ENCODE measurements at places on chromosomes 2 and 18.
A peak's percentile ranks its signal among the peaks of the same experiment; 100 is the strongest.

DNA sequence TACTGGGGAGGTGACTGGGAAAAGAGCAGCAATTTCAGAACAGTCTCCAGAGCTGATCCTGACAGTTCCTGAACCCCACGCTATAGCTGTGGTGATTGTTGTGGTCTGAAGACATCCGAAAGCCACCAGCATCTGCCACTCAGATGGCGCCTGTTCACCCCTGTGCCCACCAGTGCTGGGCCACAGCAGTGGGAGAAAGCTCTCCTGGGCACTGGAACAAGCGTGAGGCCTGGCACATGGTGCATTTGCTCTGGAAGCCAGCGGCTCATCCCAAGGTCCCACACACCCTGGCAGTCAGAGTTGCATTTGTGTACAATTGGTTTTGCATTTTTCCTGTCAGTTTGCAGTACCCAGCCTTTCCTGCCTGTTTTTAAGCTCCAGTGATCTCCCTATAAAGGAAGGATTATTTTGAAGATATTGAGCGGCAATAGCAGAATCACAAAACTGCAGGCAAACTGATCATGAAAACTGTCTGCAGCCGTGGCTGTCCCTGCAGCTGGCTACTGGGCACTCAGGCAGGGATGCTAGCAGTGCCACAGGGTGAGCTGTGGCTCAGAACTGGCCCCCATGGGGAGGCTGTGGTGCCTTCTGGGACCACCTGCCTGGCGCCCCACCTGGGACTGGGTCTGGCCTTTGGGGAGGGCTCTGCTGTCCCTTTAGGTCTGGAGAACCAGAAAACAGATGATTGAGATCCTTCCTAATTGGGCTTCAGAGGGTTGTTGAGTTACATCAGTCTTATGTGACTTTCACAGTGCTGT is 30.1 kb downstream of the IMPA2 start:
- DNase-seq, result no peak

DNA sequence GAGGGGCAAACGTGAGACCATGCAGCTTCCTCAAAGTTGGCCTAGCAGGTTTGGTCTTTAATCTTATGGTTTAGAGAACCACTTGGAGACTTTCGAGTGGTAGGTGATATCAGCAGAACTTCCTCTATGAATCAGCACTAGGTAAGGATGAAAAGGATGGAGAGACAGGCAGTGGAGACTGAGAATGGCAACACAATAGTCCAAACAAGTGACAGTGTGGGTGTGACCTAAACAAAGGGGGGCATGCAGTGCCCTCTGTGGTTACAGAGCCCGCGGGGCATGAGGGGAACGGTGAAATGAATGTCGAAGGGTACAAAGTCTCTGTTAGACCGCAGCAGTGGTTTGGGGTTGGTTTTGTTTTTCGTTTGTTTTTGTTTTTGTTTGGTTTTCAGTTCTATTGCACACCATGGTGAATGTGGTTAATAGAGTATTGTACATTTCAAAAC is 143.9 kb downstream of the L3MBTL4 start:
- no peak for DNase-seq

DNA sequence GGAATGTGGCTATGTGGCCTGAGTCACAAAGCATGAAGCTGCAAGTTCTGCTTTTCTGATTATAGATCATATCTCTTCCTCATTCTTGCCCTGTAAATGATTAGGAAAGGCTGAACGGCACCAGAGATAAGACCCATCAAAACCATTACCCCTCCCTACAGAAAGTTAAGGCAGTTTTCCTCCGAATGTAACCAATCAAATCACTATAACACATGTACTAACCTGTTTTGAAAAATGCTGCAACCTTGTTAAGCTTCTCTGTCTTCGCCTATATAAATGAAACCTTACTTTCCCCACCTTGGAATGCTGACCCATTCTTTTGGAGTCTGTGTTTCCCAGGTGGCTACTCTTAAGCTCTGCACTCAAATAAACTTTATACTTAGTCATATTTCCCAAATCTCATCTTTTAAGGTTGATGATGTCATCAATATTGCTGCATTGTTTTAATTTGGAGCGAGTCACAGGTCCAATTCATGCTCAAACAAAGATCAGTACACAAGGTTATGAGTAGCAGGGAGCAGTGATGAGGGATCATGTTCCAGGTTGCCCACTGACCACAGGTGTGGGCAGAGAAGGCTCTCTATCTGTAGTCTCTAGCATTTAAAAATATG is 662.3 kb downstream of the IRS1 start:
- DNase-seq, result peak; percentile 7

DNA sequence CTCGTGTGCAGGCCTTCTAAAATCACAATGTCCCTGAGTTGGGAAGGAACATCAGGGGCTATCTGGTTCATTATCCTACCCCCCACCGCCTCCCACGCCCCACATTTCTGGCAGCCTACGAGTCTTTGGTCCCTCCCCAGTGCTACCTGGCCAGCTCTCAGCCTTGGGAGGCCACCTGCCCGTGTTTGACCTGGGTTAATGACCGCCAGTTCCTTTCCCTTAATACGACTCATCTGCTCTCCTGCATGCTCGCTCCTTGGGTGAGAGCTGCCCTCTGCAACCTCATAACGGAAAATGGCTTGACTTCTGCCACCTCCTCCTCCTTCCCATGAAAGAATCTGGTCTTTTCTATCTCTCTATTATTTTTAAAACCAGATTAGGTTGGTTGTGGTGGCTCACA is 112.5 kb downstream of the NEDD4L start:
- no peak for DNase-seq

- no peak for DNase-seq
Observed at GRCh38 chr2:180572346-180572745, 408.1 kb upstream of the UBE2E3 start.

DNA sequence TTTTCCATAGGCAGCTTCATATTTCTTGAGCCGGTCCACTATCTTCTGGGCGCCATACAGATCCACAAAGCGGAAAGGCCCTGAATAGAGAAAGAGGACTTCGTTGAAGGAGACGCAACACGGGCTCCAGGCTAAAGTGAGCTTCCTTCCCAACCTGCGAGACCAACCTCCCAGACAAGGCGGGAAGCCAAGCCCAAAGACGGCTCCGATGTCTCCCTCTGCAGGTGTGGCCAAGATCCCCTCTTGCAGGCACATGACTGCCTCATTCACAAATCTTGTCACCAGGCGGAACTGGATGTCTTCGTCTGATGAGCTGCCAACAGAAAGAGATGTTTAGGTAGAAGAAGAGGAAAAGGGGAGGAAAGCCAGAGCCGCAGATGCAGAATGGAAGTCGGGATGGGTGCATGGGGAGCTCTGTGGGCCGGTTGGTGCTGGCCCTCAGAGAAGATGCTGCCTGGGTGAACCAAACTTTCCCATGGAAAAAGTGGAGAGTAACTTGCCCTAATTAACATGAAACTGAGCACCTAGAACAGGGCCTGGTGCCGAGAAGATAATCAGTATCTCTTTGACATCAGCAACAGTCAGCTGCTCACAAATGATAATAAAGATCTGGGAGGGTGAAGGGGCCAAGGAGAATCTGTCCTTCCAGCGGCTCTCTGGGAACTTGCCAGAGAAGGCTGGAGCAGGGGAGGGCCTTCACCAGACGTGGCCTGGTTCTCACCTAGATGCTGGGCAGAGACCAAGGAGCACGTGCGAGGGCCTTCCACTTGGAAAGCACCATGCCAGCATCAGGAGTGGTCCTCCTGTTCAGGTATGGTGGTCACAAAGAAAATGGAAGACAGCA is 18.6 kb downstream of the GAREM2 start:
- DNase-seq, result no peak

DNA sequence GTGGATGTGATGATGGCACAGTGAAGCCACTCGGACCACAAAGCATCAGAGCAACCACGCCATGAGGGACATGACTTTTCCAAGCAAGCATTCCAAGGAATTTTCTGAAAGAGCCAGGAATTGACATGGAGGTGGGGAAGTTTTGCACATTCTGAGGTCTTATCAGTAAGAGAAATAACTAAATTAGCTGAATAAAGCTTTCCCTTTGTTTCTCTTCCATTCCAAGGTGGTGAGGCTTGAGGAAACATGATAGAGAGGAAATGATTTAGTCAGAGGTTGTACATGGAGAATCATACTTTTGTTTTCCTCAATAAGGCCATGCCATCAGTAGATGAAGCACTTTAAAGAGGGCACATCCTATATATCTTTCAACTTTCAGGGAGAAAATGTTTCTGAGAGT is 115.7 kb upstream of the MMADHC start:
- DNase-seq, result no peak

GRCh38 chr2:54419855-54420523 is 36.1 kb upstream of the SPTBN1 start:
- DNase-seq, result no peak

- DNase-seq, result no peak
Observed at GRCh38 chr18:48728204-48728833, 189.5 kb downstream of the CTIF start.

- DNase-seq, result no peak
Observed at GRCh38 chr2:69269330-69269729, 117.7 kb downstream of the GFPT1 start.

- DNase-seq, result no peak
Observed at GRCh38 chr2:32479993-32480392, 123.2 kb downstream of the BIRC6 start.

GRCh38 chr18:62992877-62993365 is 277.6 kb downstream of the PHLPP1 start:
- no peak for DNase-seq

DNA sequence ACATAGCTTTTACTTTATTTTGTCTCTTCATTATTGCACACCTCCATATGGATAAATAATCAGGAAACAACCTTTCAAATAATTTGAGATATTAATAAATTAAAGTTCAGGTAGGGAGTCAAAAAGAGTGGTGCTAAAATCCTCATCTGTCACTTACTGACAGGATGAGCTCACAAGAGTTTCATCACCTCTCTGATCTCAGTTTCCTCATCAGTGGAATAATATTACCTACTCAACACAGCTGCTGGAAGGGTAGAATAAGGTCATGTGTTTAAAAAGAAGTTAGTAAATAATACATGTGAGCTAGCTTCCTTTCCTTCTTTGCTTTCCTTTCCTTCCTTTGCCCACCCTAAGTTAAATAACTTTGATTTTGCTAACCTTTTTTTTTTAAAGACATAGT is 61.9 kb downstream of the RDH14 start:
- DNase-seq, result no peak

DNA sequence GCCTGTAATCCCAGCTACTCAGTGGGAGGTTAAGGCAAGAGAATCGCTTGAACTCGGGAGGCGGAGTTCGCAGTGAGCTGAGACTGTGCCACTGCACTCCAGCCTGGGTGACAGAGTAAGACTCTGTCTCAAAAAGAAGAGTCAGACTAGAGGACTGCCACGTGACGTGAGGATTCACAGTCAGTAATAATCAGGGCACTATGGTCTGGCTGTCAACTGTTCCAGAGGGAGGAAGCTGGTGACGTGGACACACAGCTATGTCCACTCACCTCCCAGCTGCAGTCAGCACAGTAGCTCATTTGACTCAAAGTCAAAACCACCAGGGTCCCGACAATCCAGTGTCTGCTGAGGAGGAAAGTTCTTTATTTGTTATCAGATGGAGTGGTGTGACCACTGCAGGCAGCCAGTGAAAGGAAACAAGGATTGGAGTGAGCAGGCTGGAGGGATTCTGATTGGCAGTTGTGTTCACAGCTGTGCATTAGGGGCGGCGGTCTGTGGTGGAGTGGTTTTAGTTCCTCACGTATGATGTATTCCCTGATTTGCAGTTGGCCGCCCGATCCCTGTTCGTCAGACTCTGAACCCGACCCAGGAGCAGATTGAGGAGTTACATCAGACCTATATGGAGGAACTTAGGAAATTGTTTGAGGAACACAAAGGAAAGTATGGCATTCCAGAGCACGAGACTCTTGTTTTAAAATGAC is 37.9 kb downstream of the MOGAT1 start:
- peak; percentile 71 for DNase-seq

DNA sequence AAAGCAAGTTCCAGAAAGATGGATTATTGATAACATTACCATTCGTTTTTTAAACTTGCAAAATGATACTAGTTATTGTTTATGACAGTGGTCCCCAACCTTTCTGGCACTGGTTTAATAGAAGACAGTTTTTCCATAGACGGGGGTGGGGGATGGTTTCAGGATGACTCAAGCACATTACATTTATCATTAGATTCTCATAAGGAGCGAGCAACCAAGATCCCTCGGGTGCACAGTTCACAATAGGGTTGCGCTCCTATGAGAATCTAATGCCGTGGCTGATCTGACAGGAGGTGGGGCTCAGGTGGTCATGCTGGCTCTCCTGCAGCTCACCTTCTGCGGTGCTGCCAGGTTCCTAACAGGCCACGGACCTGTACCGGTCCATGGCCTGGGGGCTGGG is 86.2 kb downstream of the BCL2 start:
- DNase-seq, result no peak

- DNase-seq, result no peak
Observed at GRCh38 chr2:216372761-216373291, 543 bp upstream of the MARCHF4 start.

- no peak for DNase-seq
Observed at GRCh38 chr2:240898731-240899467, 2.9 kb upstream of the MAB21L4 start.

GRCh38 chr2:223762853-223763252 is 74.5 kb downstream of the AP1S3 start:
- DNase-seq, result peak; percentile 33

DNA sequence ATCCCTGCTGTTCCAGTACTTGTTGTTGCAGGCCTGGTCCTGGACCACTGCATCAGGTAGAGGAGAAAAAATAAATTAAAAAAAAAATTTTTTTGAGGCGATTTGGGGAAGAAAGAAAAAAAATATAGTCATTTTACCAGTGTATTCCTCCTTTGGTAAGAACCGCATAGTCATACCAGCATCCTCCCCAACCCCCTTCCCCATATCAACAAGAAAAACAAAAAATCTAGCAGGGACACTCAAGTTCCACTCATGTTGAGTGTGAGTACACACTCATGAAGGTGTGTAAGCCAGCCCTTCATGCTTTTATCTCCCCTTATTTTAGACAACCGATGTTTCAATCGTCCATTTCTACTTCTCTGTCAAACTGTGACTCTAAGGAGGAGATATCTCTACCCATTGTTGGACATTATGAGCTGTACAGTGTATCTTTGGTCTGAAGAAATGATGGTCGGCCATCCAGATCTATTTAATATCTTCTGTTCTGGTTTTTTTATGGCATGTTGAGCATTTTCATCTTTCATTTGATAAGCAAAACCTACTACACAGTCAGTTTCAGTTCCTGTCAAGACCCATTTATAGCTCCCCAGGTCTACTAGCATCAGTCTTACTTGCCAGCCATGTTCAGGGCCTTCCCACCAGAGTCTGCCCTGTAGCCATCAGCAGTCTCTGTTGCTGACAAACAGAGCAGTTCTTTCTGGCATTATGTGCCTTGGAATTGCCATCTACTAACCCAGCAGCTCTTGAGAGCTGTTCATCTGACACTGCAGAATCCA is 20.0 kb downstream of the ELP2 start:
- DNase-seq, result no peak

GRCh38 chr2:42137125-42137841 is 31.9 kb upstream of the EML4 start:
- no peak for DNase-seq

DNA sequence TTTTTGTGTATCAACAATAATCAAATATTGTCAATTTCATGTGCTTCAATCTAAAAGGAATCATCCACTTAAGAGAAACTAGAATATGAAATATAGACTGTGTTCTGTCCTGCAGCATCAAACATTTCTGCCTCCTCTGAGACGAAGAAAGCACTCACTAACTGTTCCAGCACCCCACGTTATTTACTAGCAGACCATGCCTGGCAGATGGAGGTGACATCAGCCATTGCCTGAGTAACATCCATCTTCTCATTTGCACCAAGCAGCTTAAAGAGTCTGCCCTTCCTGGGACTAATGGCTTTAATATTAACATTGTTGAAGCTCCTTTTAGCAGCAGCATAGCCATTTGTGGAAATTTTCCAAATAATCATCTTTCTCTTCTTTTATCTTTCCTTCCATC is 25.7 kb downstream of the SGPP2 start:
- DNase-seq, result no peak

- no peak for DNase-seq
Observed at GRCh38 chr2:70560040-70560439, 6.4 kb upstream of the TGFA start.
